ENCODE measurements at places on chromosomes 1 and 21.
A peak's percentile ranks its signal among the peaks of the same experiment; 100 is the strongest.

DNA sequence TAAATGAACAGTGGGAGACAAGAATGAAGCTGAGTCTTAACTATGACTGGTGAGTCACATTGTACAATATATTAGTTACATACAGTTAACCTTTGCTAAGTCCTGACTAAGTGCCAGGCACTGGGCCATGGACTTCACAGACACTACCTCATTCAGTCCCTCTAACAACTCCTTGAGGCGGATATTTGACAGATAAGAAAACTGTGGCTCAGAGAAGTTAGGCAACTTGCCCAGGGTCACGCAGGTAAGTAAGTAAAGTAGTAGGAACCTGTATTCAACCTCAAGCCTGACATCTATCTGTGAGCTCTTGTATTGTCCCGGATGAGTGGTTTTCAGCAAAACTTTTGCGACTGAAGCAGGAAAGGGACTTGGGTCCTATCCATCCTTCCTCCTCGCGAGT, 62.1 kb downstream of the GNG12 start:
- no peak for DNase-seq

GRCh38 chr1:214259353-214259977, 21.5 kb upstream of the SMYD2 start:
- no peak for DNase-seq

DNA sequence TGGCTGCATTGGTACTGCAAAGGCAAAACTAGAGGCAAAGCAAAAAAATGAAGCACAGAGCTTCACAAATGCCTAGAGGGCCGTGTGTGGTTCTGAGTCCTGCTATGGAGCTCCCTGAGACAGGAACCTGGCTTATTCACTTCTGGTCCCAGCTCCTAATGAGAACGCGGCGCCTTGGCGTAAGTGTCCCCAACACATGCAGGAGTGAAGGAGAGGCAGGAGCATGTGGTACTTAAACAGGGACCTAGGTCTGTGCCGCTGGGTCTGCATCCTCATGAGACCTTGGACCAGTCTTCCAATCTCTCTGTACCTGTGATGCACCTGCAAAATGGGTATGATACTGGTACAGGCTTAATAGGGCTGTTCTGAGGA, 14.4 kb upstream of the SLC2A7 start:
- no peak for DNase-seq

- no peak for DNase-seq
Measured at GRCh38 chr1:13804240-13804633, 104.2 kb downstream of the PRDM2 start.

- no peak for DNase-seq
Measured at GRCh38 chr1:62280150-62280549, 39.1 kb downstream of the KANK4 start.

DNA sequence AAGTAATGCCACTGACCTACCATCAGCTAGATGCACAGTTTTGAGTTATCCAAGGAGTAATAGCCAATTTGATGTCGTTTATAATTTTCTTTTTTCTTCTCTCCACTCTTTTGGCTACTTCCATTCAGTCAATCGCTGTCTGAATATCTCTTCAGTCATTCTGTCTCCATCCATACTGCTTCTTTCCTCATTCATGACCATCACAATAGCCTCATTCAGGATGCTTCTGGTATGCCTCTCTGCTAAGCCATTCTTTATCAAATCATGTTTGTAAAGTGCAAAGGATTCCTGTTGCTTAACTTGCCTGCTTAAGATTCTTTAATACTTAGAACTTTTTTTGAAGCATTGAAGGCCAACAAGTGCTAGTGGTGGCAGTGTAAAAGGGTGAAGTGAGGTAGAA, 20.2 kb downstream of the TYW3 start:
- DNase-seq: no peak

GRCh38 chr1:91806181-91806768, 79.7 kb downstream of the TGFBR3 start:
- no peak for DNase-seq

- DNase-seq: no peak
Measured at GRCh38 chr1:212650228-212650627, 41.7 kb downstream of the ATF3 start.

- DNase-seq: no peak
Measured at GRCh38 chr21:14533499-14534428, 12.4 kb downstream of the SAMSN1 start.

GRCh38 chr1:34362949-34363348, 186.2 kb downstream of the C1orf94 start:
- DNase-seq: no peak

DNA sequence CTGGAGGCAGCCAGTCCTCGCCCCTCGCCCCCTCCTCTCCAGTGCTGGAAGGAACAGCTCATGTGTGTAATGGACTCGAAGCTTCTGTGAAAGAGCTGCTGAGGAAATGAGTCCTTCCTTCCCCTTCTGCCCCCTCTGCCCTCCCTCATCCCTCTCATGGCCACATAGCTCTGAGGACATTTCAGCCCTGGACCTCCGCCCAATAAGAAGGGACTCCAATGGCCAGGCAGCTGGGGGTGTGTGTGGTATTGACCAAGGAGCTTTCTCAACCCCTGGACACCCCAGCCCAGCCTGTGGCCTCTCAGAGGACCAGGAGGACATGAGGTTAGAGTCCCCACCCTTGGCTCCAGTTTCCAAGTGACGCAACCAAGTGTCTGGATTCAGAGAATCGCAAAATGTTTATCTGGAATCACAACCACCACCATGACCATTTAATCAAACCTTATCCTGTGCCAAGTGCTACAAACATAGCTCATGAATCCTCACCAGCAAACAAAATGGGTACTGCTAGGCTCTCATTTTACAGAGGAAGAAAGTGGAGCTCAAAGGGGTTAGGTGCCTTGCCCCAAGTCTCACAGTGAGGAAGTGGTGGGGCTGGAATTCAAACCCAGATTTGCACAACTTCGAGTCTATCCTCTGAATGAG, 47.8 kb upstream of the ECE1 start:
- DNase-seq: no peak

DNA sequence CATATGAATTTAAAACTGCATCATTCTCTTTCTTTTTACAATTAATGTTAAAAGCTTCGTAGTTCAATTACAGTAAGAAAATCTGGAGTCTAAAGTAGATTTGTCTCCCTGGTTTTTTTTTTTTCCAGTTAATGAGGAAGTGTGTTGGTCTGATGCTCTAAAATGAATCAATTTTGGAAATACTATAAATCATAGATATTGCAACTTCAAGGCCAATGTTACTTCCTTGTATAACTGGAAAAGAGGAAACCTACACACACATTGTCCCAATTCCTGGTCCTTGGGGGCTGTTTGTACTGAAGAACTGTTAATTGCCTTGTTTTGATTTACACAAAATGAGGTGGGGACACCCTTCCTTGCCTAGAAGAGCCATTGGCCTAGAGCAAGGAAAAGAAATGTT, 107.2 kb downstream of the RGS2 start:
- DNase-seq: no peak

- DNase-seq: no peak
Measured at GRCh38 chr1:243268751-243269460, 13.1 kb downstream of the SDCCAG8 start.

DNA sequence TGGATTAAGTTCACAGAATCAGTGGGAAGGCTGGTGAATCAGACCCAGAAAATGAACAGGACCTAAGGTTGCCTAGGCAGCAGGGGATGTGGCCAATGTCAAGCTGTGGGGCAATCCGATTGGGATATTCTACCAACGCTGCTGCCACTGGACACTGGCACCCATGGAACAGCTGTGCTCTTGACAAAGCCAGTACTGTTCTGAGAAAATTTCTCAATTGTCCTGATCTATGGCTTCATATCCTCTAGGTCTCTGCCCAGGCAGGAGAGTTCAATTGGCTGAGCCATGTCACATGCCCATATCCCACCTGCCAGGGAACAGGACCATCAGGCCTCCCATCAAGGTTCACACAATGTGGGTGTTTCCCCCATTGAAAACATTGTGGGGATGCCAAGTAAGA, 6.2 kb downstream of the TACSTD2 start:
- no peak for DNase-seq

DNA sequence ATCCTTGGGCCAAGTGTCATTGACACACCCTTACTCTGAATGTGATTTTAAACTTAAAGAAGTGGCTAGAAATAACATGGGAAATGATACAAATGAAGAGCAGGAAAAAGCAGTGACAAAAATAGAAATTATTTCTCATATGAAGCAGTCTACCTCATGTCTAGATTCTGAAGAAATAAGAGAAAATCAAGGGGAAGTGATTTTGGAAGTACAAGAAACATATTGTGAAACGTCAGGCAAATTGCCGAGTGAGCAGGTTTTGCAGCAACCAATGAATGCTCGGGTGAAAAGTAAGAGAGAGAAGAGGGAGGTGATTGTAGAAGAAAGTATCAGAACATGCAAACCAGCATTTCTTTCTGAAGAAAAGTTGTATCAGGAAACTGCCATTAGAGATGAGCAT, 130.7 kb downstream of the MACF1 start:
- no peak for DNase-seq

GRCh38 chr1:224700918-224701531, 84.9 kb downstream of the CNIH3 start:
- no peak for DNase-seq

DNA sequence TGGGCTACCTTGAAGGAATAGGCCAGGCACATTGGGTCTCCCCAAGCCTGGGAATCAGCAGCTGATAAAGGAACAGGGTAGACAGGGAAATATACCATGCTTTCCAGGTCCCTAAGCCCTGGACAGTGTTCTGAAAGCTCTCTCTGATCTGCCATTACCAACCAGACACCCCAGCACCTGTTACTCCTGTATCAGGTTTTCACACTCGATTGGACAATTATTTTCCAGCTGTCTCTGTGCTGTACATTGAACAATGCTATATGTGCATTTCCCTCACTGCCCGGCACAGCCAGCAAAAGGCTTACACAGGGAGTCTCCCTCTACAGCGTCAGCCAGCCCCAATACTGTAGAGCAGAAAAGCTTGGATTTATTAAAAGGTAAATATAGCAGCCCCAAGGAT, 4.7 kb downstream of the CFAP45 start:
- no peak for DNase-seq

GRCh38 chr21:15539376-15539775, 190.4 kb upstream of the USP25 start:
- no peak for DNase-seq

DNA sequence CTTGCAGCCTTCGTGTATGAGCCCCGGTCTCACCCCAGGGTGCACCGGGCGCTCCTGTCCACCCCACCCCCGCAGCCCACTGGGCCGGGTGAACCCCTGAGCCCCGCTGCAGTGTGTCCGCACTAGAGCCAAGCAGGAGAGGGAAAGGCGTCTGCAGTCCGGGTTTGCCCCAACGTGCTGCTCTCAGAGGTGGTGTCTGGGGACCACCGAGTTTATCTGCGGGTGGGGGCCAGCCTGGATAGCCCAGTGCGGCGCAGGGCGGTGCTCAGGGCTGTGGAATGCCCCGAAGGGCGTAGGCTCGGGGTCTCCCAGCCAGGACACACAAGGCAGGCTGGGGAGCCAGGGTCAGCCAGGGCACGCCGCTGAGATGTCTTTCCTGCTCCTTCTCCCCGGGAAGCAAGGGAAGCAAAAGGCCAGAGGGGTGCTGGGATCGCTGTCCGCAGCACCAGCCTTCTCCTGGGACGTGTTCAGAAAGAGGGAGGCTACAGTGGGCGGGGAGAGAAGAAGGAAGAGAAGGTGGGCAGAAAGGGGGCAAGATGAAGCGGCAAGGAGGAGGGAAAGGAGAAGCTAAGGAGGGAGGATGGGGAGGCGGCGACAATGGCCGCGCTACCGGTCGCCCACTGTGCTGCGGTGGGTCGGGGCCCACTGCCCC, 56.6 kb downstream of the MAB21L3 start:
- peak; percentile 15 for DNase-seq

GRCh38 chr1:4062992-4063391, 162.9 kb upstream of the C1orf174 start:
- no peak for DNase-seq

Data from progenitor cell of endocrine pancreas (in vitro differentiated cells).